Thymus (tissue), 14 donors: ENCODE measurements at places on chromosomes 1 and 21.

GRCh38 chr1:176837708-176838107 lies 326.8 kb downstream of the ASTN1 start:
- DNase-seq = no peak

DNA sequence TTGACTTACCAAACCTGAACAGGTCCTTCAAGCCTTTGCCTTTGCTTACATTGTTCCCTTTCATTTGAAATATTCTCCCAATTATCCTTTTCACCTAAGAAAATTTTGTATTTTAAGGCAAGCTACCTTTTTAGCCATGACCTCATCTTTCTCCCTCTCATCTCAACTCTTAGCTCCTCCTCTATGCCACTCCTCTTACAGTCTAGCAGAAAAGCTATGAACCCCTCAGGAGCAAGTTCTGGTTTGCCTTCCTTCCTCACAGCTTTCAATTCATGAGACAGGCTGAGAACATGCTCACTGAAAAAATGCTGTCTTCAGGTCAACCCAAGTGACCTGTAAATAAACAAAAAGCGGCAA lies 8.3 kb upstream of the MUTYH start:
- DNase-seq = no peak

DNA sequence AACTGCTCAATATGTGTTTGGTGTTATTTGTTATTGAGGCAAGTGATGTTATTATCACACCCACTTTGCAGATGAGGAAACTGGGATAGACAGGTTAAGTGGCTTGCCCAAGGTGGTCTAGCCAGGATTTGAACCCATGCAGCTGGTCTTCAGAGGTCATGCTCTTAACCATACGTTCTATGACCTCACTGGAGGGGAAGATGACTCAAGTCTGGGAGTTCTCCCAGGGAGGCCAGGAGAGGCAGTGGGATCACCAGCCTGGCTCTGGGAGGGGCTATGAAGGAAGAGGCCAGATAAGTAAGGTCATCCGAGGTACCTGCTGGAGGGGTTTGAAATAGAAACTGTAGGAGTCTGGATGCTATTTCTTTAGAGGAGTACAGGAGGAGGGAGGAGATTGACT lies 95.3 kb downstream of the NAV1 start:
- no peak for DNase-seq

DNA sequence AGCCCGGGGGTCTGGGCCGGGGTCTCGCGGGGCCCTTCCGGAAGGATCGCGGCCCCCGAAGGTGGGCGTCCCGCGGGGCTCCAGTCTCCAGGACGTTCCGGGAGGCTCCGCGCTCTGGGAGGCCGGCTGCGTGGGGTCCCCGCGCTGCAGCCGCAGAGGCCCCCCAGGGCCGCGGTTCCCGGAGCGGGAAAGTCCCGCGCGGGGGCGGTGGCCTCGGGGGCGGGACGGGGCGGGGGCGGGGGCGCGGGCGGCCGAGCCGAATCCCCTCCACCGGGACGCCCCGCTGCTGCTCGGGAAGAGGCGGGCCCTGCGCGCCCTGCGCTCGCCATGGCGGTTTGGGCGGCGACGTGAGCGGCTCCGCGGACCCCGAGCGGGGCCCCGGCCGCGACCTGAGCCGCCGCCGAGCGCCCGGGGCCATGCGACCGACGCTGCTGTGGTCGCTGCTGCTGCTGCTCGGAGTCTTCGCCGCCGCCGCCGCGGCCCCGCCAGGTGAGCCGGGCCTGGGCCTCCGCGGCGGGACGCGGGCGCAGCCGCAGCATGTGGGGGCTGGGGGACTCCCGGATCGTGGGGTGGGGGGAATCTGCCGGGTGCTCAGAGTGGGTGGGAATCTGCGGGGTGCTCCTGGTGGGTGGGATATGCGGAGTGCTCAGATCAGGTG lies at the start of gene IFNGR2:
Gene IFNGR2 (plus strand): TSS at position 286 of the 658 bp plus-strand sequence. CDS start 131 bp downstream, at position 417.
- no peak for DNase-seq

DNA sequence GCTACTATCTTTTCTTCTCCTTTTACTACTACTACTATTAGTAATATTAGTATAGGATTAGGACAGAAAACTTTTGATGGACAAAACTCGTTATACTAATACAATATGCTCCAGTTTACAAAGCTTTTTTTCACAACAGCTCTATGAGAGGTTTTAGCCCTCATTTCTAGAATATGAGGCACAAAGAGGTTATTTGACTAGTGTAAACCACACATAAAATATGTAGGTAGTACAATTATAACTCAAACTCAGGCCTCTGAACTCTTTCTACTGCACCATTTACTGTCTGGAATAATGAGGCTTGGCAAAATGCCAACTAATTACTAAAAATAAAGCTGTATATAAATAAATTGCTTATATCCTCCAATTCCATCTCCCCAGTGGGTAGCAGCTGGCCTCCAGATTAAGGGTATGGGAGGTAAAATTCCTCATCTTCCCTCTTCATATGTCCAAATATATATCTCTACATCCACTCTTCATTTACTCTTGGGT lies 99.9 kb downstream of the LYST start:
- no peak for DNase-seq

GRCh38 chr1:176416777-176417176 lies 46.2 kb upstream of the PAPPA2 start:
- DNase-seq = no peak

DNA sequence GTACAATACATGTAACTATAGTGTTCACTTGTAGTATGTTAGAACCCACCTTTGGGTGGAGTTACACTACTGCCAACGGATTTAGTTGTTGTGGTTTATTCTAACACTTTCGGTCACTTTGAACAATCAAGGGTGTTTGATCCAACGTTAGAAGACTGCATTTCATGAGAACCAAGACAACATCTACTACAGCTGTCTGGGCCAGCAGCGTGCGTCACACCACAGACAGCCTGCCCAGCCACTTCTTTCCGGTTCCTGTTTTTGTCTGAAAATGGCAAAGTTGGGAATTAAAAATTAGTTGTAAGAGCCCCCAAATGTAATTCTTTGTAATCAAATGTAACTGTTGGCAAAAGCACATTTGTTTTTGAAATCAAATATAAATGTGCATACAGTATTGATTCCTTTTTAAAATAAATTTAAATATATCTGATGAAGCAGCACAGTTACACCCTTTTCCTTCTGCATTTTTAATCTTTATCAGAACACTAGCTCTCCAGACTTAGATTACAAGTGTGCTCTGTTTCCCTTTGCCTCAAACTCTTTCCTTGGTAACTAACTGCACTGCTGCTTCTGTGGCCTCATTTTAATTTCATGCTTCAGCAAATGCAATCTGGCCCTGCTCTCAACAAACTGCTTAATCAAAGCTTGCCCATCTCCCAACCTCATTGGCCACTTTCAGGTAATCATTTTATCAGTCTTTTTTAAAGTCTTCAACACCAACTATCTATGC lies 86.6 kb upstream of the DPH5 start:
- peak; percentile 66 for DNase-seq
